ENCODE measurements at places on chromosomes 1 and 21.

GRCh38 chr1:6033986-6034749 lies 11.5 kb upstream of the KCNAB2 start:
- DNase-seq: no peak

DNA sequence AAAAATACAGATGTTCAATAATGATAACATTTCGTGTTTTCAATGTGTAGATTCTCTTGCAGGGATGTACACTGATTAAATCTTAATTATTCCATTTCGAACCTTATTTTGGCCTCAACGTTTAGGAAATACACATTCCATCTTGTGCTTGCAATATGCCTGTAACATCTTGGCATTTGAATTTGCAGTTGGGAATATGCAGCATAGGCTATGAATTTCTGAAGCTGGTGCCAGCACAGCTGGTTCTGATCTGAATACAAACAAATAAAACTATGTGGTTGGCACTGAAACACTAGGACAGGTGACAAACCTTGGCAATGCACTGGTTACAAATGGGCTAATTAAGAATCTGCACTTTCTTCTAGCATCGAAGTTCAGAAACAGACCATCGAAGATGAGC lies 108.4 kb downstream of the ERG start:
- no peak for DNase-seq

GRCh38 chr1:174189428-174190062 lies 30.2 kb downstream of the RABGAP1L start:
- DNase-seq: no peak

- DNase-seq: no peak
Measured at GRCh38 chr1:7476861-7477547, 294.1 kb upstream of the VAMP3 start.

DNA sequence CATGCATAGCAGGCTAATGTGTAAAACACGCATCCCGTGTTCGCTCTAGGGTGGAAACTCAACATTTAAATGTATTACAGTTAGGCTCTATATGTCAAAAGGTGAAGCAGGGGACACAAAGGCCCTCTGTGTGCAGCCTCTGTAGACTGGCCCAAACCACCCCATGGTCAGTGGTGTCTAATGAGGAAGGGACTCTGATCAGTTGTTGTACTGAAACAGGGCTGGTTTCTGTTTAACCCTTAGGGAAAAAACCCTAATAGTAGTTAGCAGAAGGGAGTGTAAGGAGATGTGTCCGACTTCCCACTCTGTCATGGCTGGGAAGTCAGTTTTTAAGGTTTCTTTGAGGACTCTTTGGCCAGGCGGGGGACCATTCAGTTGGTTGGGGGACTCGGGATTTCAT lies 21.5 kb upstream of the CD2 start:
- DNase-seq: no peak

DNA sequence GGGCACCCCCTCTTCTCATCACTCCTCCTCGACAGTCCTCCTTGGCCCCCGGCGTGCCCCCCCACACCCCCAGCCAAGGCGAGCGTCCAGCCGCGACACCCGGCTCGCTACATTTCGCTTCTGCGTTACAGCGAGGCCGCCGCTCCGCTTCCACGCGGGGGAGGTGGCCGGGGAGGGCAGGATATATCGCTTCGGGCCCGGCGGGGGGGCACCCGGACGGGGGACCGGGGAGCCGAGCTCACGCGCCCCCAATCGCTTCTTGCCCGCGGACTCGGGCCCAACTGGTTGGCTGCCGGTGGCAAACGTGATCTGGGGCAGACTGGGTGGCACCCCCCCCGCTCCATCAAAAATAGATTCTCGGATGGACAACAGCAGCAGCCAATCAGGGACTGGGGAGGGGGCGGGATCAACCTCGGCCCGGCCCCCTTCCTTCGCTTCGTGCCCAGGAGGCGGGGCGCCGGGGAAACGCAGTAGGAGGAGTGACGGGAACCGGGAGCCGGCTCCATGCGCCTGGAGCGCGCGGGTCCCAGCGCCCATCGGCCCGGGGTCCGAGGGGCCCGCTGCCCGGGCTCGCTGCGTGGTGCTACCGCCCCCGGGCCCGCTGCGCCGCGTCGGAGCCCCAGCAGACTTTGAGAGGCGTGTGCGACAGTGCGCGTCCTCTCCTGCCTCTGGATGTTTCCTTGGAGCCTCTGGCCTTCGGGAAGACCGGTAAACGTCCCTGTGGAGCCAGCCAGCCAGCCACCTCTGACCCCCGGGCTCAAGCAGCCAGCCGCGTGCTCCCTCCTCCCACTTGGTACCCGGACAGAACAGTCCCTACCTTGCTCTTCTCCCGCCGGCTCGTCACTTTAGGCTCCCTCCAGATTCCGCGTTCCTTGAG lies at the start of gene SLC41A1:
SLC41A1 (minus strand) TSS at position 321 of the 877 bp plus-strand sequence. CDS start 2,757 bp downstream, outside the sequence.
- DNase-seq: peak; percentile 95

DNA sequence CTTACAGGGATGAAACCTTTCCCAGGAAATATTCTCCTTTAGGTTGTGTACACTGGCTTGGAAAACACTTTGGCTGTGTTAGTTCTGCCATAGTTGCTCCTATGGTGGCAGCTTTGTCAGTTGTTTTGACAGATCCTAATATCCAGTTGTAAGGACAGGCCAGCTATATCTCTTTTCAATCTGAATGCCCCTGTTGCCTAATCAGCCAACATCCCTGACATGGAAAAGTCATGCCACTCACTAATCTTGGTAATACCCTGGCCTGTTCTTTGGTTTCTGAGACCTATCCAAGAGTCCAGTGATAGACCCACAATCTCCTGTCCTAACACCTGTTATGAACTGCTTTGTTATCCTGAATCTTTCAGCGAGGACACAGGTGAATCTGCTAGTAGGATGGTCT lies 148.8 kb downstream of the MRPL39 start:
- DNase-seq: no peak

GRCh38 chr1:78038071-78038470 lies 7.7 kb upstream of the GIPC2 start:
- no peak for DNase-seq

- no peak for DNase-seq
Measured at GRCh38 chr1:12597792-12598191, 20.2 kb downstream of the DHRS3 start.

- DNase-seq: no peak
Measured at GRCh38 chr1:170205301-170205700, 59.5 kb downstream of the NTMT2 start.

- no peak for DNase-seq
Measured at GRCh38 chr1:228219962-228220780, 12.3 kb downstream of the OBSCN start.

- no peak for DNase-seq
Measured at GRCh38 chr1:112264010-112264409, 132.0 kb upstream of the CTTNBP2NL start.

DNA sequence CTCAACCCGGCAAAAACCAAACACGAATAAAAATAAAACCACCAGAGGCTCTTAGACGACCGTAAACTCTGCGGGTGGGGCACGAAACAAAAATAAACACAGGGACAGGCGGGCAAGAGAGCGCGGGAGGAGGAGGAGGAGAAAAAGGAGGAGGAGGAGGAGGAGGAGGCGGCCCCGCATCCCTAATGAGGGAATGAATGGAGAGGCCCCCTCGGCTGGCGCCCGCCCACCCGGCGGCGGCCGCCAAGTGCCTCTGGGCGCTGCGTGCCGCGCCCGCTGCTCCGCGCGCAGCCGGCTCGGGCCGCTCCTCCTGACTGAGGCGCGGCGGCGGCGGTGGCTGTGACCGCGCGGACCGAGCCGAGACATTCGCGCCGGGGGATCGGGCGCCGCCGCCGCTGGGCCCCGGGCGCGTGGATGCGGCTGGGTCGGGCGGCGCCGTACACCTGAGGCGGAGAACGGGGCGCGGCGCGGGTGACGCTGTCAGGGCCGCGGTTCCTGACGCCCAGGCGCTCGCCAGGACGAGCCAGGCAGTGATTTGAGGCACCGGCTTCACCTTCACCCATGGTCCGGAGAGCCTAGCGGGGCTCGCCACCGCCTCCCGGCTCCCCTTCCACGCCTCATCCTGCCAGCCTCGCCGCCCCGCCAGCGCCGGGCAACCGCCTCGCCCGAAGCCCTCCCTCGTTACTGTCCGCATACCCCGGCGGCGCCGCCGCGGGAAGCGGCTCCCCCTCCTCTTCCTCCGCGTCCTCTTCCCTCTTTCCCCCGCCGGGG lies at the start of gene MARK1:
MARK1 (plus strand) TSS at position 229 of the 771 bp plus-strand sequence. CDS start 687 bp downstream, outside the sequence.
- DNase-seq: peak; percentile 67

GRCh38 chr21:46081022-46081861 lies 16.7 kb upstream of the COL6A2 start:
- no peak for DNase-seq

DNA sequence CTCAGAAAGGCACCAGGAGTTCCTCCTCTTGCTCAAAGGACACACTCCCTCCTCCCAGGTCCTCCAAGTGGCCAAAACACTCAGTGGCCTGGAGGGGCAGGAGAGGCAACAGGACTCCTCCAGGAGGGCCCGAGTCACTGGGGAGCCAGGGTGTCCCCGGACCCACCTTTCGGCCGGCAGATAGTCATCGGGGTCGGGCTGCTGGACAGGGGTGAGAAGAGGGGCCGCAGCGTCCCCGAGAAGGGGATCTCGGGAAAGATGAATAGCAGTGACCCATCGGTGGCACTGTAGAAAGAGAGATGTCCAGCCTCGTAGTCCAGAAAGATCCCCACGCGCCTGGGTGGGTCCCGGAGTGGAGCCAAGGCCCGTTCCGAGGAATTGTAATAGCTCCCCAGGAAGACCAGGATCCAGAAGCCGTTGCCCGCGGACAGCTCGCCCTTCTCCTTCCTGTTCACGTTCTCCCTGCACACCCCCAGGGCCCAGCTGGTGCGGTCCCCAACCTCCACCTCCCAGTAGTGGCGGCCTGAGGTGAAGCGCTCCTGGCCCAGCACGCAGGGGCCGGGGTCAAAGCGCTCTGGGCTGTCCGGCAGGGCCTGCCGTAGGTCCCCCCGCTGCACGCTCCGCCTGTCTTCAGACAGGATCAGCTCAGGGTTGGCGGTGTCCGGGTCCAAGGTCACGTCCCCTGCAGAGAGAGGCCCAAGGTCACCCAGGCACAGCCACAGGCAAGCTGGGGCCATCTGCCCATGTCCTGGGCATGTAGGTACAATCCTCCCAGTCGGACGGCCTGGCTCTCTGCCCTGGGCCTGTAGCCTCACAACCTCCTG lies 11.9 kb downstream of the TRIM11 start:
- DNase-seq: no peak

GRCh38 chr1:59994302-59995198 lies 68.0 kb upstream of the CYP2J2 start:
- no peak for DNase-seq

DNA sequence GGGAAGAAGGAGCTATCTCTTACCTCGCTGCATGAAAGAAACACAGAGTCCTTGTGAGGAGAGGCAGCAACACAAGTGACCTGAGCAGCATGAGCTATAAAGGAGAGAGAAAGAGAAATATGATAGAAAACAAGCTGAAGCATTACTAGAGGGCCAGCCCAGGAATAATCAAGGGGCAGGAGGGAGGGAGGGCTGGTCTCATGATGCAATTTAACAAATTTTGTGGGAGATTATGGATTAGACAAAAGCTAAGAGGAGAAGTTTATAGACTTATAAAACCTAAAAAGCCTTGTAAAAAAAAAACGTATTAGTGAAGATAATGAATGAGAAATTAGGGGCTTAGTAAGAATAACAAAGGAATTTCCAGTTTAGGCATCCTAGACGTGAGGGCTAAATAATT lies 5.0 kb downstream of the WDR77 start:
- no peak for DNase-seq

DNA sequence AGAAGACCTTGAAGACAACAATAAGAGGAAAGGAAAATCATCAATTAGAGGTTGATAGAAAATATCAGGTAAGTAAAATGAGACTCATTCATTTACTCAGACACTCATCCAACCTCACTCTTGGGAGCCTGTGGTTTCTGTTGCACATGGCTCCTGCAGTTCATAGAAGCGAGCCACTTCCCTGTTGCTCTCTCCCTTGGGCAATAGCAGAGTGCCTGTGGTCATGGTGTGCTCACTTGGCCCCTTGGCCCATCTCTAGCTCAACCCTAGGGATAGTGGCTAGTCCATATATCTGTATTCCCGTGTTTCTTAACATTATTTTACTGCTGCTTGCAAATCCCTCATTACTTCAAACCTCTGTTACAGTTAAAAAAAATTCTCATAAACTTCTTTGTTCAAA lies 368.6 kb downstream of the PTPRC start:
- DNase-seq: no peak

GRCh38 chr1:154176337-154176736 lies 15.6 kb downstream of the TPM3 start:
- no peak for DNase-seq

DNA sequence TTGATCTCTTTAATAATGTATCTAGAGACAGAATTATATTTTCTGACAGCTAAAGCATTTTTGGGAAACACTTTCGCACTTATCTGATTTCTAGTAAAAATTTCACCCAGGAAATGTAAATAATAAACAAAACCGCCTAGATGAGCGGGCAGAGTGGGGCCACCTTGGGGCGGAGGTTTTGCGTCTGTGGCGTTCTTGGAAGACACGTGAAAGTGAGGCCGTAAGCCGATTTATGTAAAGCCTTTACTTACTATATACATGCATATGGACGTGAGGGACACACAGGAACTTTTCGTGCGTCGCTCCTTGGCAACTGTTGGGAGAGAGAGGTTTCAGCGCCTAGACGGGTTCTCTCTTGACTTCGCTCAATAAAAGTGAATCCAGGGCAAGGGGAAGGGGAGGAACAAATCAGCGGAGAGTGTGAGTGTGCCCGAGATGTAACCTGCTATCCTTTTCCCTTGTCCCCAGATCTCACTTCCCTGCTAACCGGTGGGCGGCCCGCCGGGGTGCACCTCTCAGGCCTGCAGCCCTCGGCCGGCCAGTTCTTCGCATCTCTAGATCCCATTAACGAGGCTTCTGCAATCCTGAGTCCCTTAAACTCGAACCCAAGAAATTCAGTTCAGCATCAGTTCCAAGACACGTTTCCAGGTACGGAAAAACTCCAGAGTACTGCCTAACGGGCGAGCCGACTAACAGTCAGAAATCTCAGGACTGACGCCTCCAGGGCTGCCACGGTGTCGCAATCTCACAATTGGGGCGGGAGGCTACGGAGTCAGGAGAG lies 1.7 kb downstream of the HLX start:
- DNase-seq: peak; percentile 51

- DNase-seq: no peak
Measured at GRCh38 chr1:74199504-74199903, 1.5 kb downstream of the FPGT start.

DNA sequence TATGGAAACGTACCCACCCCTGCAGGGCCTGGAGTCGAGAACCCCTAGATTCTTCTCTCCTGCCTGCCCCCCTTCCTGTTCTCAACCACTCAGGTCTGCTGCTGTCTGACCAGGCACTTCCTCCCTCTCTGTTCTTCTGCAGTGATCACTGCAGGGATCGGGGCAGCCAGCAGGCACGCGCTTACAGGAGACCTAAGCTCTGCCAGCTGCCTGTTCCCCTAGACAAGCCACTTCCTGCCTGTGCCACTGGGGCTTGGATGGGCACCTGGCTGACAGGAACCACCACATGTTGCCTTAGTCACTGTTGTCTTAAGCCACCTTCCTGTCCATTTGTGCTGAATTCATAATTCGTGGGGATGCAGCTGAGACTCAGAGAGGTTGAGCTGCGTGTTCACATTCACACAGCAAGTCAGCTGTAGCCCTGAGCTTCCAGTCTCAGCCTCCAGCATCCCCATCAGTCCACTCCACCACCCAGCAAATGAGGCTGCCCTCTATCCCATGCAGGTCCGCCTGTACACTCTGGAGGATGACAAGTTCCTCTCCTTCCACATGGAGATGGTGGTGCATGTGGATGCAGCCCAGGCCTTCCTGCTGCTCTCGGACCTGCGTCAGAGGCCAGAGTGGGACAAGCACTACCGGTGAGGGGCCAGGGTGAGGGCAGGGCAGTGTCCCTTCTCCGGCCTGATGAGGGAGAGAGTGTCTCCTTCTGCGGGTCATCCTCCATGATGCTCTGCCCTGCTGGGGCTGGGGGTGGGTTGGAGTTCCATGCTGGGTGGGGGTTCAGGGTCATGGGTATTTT lies 18.6 kb downstream of the FAM151A start:
- no peak for DNase-seq

GRCh38 chr1:10704368-10704882 lies 92.0 kb downstream of the CASZ1 start:
- DNase-seq: no peak
